ENCODE measurements at places on chromosomes 1 and 21.

- no peak for DNase-seq
Measured at GRCh38 chr1:53902235-53903138, 8.5 kb downstream of the DIO1 start.

DNA sequence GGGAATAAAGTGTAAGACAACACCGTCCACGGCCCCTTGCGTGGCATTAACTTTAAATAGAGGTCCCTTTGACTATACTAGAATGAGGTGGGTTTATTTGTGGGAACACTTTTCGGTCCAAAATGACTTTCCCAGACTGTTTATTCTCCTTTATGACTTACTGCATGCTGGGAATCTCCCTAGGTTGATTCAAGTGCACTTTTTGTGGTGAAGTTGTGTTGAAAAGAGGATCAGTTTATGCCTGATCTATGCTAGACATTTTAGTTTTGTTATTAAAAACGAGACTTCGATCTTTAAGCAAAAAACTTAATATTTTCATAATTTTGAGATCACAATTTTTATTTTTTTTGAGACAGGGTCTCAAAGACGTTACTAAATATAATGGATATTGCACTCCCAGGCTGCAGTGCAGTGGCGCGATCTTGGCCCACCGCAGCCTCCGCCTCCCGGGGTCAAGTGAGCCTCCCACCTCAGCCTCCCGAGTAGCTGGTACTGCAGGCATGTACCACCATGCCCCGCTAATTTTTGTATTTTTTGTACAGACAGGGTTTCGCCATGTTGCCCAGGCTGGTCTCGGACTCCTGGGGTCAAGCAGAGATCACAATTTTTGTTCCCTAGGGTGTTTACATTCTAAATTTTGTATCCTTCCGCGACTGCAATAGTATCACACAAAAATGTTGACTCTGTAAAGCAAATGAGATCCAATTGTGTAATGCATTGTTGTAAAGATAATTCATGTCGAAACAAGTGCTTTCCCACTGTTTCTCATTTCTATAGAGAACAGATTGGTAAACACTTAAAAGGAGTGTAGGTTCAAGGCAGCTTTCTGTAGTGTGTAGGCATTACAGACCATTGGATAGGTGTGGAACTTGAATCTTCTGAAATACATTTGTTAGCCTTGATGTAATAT, 1.6 kb downstream of the CDC42 start:
- DNase-seq = no peak

GRCh38 chr1:30386156-30386926, 337.0 kb downstream of the MATN1 start:
- DNase-seq = no peak

DNA sequence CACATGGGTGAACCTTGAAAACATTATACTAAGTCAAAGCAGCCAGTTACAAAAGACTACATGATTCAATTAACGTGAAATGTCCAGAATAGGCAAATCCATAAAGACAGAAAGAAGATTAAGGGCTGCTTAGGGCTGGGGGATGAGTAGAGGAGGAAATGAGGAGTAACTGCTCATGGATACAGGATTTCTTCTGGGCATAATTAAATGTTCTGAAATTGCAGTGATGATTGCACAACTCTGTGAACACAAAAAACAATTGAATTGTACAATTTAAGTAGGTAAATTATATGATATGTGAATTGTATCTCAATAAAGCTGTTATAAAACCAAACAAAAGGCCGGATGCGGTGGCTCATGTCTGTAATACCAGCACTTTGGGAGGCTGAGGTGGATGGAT, 52.2 kb downstream of the RERE start:
- no peak for DNase-seq

DNA sequence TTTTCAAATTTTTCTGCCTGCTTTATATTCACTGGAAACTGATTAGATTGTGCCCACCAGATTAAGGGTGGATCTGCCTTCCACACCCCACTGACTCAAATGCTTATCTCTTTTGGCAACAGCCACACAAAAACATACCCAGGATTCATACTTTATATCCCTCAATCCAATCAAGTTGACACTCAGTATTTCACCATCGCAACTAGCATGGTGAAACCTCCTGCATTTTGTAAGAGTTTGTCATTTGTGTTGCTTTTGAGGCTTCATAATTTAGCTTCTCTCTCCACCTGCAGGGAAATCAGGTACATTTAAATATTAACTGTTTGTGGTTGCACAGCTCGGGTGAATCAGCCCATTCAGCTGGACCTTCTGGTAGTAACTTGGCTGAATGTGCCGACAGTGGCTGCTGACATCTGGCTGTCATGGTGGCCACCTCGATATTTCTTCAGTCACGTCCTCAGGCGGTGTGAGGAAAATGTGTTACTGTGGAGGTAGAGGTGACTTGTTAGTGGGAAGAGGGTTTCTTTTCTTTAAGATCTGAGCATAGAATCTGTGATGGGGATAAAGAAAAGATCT, 224.0 kb downstream of the PTBP2 start:
- DNase-seq = no peak

DNA sequence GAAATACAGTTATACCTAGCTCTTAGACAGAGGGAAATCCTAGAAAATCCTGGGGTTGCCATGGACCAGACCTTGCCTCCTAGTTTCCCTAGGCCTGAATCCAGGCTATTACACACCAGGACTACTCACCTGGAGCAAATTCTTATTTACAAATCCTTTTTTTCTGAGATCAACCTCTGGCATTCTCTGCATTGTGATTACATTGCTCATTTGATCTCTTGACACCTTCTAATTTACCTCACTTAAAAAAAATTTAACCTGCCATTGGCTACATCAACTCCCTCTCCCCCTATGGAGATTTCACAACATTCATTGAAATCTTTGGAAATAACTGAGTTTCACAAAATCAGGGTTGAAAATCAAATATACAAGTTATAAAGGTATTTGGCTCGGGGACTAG, 2.9 kb upstream of the C1orf105 start:
- no peak for DNase-seq

DNA sequence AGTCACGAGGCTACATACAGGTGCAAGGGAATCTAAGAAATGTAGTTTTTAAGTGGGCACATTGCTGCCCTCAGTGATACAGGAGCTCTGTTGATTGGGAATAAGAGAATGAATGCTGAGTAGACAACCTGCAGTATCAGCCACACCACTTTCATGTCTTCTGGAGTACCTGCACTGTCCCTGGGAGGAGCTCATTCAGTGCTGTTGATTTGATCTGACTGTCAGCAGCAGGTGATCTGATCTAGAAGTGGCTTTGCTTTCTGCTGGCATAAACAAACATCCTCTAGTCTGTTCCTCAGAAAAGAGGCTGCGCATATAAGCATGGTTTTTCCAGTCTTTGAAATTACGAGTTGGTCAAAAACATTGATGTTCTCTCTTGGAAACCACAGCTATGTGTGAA, 35.5 kb upstream of the LRRC52 start:
- DNase-seq = no peak

GRCh38 chr1:117447661-117448060, 80.4 kb downstream of the MAN1A2 start:
- no peak for DNase-seq

DNA sequence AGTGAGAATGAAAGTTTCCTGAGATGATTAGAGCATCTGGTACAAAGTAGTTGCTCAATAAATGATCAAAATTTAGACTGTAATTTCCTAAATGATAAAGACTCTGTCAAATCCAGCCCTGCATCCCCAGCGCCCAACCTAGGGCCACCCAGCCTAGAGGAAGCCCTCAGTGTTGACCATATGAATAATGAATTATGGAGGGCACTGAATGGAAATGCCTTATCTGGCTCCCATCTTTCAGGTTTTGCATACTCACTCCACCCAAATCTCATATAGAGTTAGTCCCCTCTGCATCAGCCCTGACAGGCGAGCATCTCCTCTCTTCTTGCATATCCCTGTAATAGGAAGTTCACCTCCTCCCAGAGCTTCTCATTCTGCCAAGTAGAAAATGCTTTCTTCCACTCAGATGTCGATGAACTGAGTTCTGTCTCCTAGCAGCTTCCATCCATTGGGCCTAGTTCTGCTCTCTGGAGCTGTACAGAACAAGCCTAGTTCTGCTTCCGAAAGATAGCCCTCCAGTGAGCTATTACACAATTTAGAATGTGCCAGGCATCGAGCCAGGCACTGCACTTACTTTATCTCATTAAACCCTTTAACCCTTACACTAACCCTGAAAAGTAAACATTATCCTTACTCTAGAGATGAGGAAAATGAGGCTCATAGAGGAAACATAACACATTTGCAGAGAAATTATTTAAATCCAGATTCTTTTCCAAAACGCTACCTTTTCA, 20.9 kb downstream of the COA7 start:
- DNase-seq = no peak

DNA sequence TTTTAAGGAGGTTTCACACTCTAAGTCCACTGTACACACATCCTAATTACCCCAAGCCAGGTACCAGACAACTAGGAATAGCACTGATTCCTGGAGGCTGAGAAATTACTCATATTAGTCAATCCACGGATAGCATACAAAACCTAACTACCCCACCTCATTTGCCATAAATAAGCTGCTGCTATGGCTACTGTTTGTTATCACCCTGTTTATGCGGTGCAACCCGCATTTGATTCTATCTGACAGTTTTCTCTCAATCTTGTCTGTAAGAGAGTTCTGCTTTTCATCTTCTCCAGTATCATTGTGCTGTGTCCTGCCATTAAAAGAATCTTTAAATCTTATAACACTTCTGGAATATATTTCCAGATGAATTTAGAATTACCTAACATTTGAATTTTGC, 1496.5 kb downstream of the PLA2G4A start:
- DNase-seq = no peak

GRCh38 chr1:27726173-27727044, 648 bp downstream of the FAM76A start:
- peak; percentile 32 for DNase-seq

GRCh38 chr1:152461544-152461943, 47.5 kb upstream of the CRNN start:
- DNase-seq = no peak

- no peak for DNase-seq
Measured at GRCh38 chr1:231092380-231092779, 52.3 kb upstream of the FAM89A start.

DNA sequence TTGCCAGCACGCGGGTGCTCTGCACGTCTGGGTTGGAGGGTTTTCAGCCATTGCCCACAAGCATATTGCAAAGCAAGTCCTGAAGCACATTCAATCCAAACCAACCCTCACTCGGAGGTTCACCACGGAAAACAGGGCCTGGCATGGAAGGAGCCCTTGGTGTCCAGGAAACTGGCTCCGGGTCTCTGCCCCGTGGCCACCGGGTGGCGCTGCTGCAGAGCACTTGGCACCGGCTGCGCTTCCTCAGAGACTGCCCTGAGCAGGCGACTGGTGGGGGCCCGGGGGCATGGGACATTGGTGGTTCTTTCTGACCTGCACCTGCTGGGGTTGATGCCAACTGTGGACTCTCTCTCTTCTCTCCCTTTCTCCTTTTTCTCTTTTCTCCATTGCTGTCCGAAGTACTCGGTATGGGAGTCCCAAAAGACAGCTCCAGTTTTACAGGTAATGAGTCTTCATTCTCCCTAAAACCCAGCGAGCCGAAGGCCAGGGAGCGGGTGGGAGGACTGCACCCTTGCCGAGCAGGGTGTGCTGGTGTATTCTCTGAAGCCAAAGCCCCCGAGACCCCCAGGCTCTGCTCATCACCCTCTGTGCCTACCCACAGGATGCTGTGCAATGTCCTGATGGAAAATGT, 4.1 kb upstream of the KCNAB2 start:
- DNase-seq = no peak

GRCh38 chr1:217495249-217495648, 135.6 kb downstream of the GPATCH2 start:
- no peak for DNase-seq

GRCh38 chr1:198929961-198930599, 291.2 kb downstream of the PTPRC start:
- DNase-seq = no peak

- no peak for DNase-seq
Measured at GRCh38 chr1:54228638-54229079, 28.7 kb downstream of the MRPL37 start.

GRCh38 chr1:44632598-44632997, 41.7 kb downstream of the TMEM53 start:
- no peak for DNase-seq

- DNase-seq = no peak
Measured at GRCh38 chr1:194309697-194310096, 1123.3 kb upstream of the B3GALT2 start.

GRCh38 chr1:206909161-206909882, 12.1 kb downstream of the IL24 start:
- DNase-seq = peak; percentile 82

DNA sequence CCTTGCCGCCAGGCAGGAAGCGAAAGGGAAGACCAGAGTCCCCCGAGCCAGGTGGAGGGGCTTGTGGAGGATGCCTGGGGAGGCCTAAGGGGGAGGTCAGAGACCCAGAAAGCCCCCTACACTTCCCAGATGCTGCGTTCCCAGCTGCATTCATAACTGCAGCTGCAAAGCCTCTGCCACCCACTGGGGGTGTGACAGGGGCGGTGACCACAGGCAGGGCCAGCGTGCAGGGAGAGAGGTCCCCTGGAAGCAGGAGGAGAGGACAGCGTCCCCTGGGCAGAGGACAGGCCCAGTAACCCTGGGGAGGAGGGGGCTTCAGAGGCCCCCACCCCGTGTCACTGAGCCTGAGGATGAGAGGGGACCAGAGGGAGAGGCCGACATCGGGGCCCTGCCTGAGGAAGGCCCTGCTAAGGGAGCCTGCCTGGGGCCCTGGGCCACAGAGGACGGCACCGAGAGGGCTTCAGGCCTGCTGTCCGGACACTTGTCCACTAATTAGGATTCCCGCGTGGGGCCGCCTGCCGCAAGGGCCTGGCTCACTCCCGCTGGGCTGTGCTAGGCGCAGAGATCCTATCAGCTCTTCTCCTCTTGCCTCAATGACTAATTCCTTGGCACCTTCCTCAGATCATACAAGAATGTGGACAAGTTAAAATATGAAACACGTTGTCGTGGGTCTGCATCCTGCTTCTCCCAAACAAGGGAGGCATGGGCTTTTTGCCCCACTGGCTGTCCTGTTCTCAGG, 49.1 kb upstream of the CCDC27 start:
- DNase-seq = no peak

- DNase-seq = no peak
Measured at GRCh38 chr21:20639026-20639425, 359.2 kb upstream of the NCAM2 start.

DNA sequence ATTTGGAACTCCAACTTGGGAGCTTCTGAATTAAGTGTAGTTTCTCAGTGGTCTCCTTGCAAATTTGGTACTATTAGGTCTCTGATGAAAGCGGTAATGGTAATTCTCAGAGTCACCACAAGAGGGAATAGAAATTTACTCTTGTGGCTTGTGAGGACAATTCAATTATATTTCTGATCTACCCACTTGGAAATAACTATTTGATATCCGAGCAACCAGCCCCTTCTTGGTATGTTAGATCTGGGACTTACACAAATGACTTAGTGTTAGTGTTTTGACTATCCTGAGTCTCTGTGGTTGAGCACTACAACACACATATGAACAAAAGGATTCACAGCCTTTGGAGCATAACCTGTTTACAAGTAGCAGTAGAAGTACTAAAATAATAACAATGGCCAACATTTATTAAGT, 68.1 kb downstream of the RPS6KA1 start:
- DNase-seq = no peak

All from left renal pelvis (tissue), 4 donors.